CD8-positive, alpha-beta memory T cell (primary cell): ENCODE measurements at places on chromosomes 16 and 17. TPM values are rescaled to one million over a fixed set of nuclear protein-coding genes. Genes with fewer than 3 reads are reported as not detected.

GRCh38 chr17:12618557-12618956 is 47.1 kb upstream of the MYOCD start:
- DNase-seq = no peak

TBC1D3E gene
- 0.24 TPM for total RNA-seq

SCNN1B gene
- not detected for total RNA-seq

SPNS2 gene
- total RNA-seq = 0.49 TPM

DNA sequence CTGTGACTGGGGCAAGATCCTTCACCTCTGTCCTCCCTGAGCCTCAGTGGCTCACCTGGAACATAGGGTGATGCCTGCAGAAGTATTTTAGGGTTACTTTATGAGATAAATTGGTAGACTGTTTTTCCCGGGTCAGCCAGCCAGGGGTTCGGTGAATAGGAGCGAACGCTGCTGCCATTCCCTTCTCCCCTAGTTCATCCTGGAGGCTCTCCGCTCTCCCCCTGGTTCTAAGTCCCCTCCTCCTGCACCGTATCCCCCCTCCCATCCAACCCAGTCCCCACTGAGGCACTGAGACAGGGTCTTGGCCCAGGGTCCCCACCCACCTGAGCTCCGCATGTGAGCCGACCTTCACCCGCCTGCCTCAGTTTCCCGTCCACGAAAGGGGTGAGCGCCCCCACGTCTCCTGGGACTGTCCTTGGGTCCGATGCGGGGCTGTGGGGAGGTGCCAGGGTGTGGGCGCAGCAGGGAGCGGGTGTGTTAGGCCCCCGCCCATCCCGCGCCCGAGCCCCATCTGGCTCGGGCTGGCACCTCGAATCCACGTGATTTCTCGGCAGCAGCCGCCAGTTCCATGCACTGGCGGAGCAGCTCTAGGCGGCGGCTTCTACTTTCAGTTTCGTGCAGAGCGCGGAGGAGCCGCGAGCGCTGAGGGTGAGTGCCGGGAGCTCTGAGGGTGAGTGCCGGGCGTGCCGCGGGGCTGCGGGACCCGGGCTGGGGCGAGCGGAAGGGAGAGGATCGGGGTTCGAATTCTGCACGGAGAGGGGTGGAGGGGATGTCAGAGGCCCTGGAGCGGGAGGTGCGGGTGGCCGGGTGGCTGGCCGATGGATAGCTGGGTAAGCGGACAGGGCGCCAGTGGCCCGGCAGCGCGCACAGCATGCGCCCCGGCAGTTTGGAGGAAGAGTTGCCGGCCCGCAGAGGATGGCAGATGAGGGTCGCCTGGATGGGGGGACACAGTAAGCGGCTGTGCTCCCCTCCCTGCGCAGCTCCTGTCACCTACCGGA is at the start of gene NLRC5:
TSS of gene NLRC5 (plus strand) at position 610 of the 998 bp plus-strand sequence. CDS start 31,156 bp downstream, outside the sequence.
- DNase-seq = peak; percentile 94
